ENCODE measurements at places on chromosomes 1 and 21.

- DNase-seq = no peak
Measured at GRCh38 chr1:203390298-203390697, 39.4 kb upstream of the FMOD start.

- DNase-seq = no peak
Measured at GRCh38 chr1:182484067-182484466, 34.1 kb downstream of the RGSL1 start.

DNA sequence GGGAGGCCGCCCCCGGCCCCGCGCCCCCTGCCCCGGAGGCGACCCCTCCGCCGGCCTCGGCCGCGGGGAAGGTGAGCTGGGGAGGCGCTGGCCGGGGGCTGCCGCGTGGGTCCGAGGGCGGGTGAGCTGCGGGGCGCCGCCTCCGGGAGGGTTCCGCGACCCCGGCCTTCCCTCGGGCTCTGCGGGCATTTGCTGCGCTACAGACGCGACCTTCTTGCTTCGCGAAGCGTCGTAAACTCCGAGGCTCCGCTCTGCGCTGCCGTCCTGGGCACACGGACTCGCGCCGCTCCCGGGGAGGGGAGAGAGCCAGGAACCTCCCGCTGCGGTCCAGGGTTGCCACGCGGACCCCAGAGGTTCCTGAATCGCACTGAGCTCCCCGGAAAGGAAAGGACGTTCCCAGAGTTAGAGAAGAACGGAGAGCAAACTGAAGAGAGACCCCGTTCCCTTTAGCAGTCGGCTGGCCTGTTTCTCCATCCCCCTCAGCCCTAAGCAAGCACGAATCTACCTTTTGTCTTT is 345 bp downstream of the SLX9 start:
- no peak for DNase-seq

DNA sequence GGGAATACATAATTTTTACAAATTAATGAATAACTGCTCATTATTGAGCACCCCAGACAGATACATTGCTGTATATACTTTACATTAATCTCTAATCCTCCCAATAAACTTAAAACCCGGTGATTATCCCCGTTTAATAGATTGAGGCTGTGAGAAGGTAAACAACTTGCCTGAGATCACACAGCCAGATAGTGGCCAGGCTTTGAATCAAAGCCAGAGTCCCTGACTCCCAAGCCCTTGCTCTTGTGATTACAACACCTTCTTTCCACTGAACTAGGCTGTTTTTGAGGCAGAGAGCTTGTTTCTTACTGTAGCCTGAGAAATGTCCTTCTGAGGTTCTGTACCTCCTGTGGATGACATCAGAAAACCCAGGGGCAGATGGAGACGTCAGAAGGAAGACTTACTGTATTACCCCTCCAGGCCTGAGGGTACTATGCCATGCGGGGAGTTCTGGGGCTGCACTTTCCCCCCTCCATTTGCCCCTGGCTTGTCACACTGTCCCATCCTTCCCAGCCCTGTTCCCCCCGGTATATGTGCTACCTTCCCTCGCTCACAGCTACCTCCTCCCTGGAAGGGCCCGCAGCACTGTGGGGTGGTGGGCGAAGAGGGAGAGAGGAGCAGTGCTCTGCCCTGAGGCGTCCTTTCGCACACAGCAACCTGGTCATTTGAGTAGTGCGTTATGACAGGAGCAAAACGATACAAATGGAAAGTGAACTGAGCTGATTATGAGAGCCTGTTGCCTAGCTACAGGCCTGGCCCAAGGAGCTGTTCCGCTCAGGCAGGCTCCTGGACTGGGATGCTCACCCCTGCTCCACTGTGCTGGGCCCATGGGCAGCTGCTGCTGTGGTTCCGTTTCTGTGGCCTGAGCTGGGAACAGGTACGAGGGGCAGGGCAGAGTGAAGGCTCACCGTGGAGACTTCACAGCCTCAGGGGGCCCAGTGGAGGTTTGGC is 4.6 kb downstream of the KCNC4 start:
- no peak for DNase-seq

DNA sequence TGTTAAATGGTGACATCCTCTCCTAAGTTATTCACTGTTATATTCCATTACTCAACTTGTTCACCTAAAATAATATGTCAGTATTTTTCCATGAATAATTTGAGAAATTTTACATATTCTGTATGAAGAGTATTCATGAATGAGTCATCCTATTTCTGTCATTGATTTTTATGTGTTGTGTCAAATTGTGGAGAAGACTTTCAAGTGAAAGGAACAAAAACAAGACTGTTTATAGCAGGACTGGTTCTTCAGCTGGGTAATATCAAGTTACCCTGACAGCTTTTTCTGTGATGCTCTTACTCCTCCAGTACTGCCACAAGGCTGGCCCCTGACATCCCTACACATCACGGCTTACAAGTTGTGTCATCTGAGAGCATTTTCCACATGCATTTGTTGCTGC is 847.7 kb downstream of the NCAM2 start:
- DNase-seq = no peak

DNA sequence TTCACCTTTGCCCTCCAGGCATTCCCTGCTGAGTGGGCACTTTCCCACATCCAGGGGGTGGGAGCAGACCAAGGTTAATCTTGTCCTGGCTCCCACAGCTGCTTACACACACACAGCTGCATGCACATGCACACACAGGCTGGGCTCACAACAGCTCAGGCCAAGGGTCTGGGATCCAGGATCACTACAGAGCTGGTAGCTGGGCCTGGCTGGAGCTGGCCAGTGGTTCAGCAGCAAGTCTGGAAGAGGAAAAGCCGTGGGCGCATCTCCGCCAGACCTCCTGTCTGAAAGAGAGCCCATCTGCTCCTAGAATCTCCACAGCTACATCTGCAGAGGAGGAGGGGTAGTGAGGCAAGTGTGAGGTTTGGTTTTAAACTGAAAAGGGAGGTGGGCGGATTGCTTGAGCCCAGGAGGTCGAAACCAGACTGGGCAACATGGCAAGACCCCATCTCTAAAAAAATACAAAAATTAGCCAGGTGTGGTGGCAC is 3.8 kb downstream of the CDK18 start:
- no peak for DNase-seq

DNA sequence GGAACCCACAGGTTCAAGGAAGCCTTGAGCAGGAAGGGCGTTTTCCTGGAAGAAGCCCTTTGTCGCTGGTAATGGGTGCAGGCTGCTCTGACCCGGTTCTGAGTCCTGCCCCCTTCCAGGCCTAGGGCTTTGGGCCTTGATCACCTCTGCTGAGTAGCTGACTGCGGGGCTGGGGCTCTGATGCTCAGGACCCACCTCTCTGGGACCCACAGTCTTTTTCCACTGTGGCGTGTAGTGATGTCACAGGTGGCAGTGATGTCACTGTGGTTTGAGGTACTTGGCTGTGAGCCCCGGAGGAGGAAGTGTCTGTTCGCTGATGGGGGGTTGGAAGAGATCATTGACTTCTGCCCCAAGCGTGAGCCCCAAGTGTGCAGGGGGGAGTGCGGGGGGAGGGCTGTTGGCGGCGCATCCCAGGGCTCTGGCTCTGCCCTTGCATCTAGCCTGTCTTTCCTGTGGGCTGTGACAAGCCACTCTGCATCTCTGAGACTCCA is 6.9 kb downstream of the TNFRSF1B start:
- DNase-seq = peak; percentile 95

DNA sequence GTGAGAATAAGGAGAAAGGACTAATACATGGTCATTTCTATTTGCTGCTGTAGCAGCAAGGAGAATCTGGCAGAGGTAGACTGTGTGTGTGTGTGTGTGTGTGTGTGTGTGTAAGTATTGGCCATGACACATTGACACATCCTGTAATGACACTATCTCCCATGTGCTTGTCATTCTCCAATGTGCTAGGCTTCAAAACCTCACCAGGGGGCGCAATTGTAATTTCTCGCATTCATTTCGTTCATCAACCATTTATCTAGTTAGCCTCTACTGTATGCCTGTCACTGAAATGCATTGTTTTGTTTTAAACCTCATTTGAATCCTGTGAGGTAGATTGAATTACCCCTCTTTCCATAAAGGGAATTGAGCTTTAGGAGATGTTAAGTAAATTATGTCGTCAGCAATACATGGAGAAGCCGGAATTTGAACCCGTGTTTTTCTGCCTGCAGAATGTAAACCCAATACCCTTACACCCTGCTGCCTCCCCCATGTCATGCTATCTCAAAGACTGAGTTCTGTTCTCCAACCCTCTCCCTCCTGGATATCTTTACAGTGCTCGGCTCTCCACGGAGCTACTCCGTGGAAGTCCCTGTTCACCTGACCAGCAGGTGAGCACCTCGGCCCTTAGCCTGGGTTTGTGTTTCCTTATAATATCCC is 100.8 kb downstream of the UCK2 start:
- DNase-seq = peak; percentile 4

DNA sequence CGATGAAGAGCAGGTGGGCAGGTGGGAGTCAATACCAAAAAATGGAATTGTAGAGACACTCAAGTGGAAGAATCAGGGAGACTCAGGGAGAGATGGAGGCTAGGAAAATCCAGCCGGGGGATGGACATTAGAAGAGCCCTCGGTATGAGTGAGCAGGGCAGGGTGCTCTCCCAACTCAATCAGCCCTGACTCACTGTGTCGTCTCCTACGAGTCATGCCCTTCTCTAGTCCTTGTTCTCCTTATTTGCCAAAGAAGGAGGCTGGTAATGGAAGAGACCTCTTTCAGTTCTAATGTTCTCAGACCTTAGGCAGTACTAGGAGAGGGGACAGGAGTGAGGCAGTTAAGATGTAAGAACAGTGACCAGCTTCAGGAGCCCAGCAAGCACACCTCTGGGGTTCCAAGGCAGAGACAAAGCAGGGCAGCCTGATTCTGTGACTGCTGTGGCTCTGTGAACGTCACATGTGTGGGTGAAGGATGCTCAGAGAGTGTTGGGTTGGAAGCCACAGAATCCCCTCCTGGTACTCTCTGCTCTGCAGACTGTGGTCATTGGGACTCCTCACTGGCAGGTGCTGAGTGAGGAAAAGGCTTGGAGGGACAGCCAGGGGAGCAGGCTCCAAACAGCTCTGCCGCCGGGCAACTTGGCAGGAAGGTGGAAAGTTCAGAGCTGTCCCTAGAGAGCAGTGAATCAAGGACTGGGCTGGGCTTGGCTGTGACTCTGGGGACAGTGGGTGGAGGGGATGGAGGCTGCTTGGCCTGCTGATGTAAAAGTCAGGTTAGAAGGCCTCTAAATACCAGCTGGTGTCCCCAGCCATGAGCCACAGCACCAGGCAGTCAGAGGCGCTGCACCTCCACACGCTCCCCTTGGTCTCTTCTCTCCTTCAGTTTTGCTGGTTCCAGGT is 11.1 kb upstream of the GJA5 start:
- DNase-seq = no peak

- no peak for DNase-seq
Measured at GRCh38 chr1:16250524-16251251, 13.7 kb upstream of the CPLANE2 start.

GRCh38 chr1:223765719-223766340 is 53.5 kb downstream of the CAPN2 start:
- no peak for DNase-seq

DNA sequence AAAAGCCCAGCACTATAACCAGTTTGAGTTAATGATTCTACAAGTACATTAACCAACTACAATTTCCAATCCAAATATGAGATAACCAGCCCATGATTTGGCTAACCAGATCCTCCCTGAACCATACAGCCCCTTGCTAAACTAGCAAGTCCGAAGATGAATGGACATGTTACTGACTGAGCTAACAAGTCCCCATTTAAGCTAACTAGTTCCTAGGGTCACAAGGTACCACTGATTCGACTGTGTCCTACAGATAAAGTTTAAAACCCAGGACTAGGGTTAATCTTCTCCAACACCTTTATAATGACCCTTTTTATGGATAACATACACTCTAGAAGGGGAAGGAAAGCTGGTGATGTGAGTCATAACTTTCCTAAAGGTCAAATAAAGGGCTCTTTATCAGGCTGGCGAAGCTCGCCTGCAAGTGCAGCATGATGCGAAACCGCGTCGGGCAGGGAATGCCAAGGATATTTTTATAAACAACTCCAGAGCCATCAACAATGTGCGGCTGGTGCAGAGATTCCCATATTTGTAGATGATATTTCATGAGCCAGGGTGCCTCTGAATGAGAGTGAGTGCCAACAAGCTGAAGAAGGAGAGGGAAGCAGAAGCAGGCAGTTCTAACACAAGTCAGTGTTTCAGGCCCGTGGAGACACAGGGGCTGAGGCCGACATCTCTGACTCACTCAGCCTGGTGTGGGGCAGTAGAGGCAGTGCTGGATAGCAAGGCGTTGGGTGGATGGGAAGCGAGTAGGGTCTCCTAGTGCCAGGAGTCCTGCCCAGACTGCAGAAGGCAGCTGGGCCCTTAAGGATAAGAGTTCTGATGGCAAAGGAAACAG is 75.6 kb upstream of the ROR1 start:
- no peak for DNase-seq

DNA sequence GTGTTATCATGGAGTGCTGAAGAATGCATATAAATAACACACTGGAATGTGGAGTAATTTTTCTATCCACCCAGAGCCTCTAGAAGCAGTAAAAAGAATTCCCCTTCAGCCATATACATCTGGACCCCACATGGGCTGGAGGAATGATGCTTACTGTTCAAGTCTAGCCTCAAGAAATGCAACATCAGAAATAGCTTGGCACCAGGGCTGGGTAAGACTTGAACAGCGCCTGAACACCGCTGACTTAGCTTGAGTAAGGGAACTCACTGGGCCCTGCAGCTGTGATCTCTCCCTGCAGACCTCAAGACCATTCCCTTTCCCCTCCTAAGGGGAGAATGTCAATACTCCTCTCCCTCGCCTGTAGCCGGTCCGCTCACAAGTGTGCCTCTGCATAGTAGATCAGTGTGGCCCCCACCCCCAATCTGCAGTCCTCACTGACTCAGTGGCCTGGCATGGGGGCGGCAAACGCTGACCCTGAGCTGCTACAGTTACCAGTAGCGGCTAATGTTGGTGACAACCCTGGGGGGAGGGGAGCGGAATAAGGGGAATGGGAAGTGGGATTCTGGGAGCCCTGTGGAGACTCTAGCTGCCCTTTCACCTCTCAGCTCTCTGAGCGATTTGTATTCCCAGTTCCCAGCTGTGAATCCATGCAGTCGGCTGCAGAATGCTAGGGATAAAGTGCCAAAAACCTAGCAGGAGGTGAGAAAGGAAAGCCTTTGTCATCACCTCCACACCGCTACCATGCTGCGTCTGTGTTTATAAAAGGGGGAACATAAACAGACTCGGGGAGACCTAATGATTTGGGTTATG is 483.9 kb downstream of the DISC1 start:
- no peak for DNase-seq

DNA sequence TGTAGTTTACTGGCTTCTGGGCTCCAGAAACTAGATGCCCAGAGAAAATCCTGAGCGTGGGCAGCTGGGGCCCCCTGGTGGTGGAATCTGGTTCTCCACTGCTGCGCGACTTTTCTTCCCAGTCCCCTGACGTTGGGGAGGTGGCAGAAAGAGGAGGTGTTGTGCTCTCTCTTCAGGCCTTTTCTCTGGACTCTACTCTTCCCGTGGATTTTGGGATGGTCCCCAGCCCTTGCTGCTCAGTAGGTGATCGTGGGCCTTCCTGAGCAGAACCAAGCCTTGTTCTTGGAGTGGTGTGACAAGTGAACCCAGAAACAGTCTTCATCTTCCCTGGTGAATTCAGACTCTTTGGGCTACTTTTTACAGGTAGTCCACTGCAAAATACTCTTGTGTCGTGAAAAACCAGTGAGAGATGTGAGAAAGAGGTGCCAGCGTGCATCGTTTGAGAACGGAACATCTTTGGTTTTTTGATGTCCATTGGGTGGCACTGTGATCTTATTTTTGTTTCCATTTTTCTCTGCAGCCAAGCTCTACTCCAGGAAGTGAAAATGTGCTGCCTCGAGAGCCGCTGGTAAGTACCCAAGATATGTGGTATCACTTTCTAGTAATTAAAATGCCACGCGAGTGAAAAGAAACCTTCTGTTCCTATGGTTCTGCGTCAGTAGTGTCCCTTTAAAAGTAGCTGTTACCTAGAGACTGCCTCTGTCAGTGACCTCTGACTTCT is 20.2 kb downstream of the PEX14 start:
- DNase-seq = peak; percentile 58

GRCh38 chr1:235060607-235061470 is 67.8 kb downstream of the TOMM20 start:
- no peak for DNase-seq
